ENCODE measurements at places on chromosomes 7 and 10.

- DNase-seq = no peak
Observed at GRCh38 chr10:10462151-10462941, 555.3 kb upstream of the CELF2 start.

DNA sequence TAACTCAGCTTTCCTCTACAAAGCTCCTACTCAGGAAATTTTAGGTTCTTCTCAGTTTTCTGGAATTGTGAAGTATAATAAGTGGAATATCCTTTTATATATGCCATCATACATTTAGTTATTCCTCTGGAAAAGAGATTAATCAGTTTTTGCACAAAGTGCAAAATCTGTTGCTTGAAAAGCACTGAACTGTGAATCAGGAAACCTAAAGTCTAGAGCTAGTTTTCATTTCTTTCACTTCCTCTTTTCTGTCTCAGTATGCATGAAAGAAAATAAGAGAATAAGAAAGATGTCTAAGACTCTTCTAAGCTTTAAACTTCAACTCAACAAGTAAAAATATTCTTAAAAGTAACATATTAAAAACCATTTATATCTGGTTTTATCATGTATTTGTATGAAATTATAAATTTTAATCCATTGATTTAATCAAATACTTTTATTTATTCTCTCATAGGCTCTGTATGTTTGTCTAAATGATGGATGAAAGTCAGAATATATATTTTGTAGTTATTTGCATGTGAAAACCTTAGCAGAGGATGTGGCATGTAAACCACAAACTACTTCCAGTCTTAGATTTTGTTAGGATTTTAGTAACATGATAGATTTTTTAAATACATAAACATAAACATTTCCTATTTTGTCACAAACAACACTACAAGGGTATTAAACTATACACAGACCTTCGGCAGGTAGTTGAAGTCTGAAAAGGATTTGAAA, 1073.0 kb downstream of the XPNPEP1 start:
- no peak for DNase-seq

DNA sequence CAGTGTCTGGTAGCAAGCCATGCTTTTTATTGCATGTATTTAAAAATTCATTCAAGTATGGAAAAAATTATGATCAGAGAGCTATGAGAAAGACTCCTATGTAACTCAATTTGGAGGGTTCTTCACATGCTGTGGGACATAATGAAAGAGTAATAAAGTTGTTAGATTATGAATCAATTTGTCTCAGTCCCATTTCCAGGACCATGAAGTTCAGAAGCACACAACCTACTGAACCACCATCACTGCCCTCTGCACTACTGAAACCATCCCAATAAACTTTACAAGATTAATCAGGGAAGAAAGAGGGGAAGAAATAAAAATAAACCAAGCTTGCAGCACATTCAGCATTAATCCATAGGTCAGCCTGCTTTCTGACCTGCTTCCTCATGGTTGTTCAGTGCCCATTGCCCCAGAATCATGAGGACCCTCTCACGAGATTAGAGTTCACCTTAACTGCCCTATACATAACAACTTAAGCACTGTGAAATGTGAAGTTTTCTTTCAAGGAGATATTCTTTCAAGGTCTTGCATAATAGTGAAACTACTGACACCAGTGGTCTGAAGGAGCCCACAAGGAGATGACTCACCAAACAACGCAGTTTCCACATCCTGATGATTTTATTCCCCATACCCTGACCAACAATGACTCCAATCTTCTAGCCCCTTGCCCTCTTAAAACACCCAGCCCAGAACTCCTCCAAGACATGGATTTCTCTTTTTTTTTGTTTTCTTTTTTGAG, 171.5 kb upstream of the ADCY1 start:
- DNase-seq = no peak

DNA sequence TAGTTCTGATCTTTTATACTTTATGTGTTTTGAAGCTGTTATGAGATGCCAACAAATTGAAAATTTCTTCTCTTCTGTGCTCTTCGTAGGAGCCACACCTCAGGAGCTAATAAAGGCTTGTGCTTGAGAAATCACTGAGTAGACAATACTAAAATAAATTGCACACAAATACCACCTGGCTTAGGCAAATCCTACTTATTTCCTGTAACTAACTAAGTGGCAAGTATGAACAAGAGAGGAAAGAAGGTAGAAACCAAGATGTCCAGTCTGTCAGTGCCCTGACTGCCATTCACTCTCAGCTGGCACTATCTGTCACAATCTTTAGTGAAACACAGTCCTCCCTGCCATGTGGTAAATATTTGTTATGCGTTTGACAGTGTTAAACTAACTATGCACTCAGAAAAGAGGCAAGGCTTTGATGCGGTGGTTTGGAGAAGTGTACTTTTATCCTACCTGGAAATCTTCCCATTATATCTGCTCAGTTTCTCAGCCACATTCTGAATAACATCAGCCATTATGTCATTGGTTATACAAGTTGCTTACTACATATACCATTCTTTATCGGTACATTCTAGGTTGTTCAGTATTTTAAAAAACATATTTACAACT, 293.4 kb upstream of the VWC2 start:
- no peak for DNase-seq

GRCh38 chr10:1203216-1203615, 147.0 kb downstream of the WDR37 start:
- DNase-seq = no peak

GRCh38 chr7:114087653-114088469, 169.1 kb upstream of the PPP1R3A start:
- no peak for DNase-seq

DNA sequence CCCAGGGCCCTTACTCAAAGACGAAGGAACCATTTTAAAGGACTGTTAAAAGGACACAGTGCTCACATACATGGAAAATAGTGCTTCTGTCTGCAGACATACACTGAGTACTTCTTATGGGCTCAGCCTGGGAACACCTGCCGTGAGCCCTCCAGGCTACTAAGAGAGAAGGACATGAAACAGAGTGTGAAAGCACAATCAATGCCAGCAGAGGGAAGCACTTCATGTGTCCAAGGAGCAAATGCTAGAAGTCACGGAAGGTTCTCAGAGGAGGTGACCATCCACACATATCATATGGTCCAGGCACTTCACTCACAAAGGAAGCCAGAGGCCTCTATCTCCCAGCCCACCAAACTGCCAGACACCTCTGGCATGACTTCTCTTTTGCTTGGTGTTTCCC, 15.5 kb downstream of the ELMO1 start:
- DNase-seq = no peak

DNA sequence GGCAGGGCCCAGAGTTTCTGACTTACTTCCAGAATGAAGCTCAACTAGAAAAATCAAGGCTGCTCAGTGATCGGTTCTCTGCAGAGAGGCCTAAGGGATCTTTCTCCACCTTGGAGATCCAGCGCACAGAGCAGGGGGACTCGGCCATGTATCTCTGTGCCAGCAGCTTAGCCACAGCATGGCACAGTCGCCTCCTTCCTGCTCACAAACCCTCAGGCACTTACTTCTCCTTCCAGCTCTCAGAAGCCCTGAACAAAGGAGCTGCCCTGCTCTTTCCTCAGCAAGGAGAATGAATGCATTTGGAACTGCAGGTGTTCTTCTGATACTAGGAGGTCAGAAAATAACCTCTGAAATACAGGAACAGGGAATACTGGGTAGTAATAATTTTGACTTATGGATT, 219.7 kb upstream of the PRSS1 start:
- no peak for DNase-seq

DNA sequence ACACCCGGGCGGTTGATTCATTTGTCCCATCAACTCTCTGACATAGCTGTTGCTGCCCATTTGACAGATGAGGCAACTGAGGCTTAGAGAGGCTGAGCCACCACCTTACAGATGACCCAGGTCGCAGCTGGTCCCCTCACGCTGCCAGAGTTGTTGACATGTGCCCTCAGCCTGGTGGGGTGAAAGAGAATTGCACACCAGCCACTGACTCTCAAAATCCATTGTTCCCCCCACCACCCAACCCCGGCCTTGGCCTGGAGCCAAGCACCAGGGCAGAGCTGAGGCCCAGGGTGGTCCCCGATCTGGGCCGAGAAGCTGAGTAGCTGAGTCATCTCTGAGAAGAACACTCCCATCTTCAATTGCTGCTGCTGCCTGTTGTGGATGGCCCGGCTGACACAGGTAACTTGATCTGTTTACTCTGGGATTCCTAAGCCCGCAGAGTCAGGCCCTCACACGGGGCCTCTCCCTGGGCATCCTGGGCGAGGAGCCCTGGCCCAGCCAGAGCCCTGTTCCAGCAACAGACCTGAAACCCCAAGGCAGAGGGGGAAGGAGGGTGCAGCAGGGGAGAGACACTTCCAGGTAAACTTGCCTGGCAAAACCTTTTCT, 27.5 kb downstream of the PVRIG start:
- no peak for DNase-seq

GRCh38 chr10:116743266-116744064, 1.1 kb upstream of the HSPA12A start:
- no peak for DNase-seq

DNA sequence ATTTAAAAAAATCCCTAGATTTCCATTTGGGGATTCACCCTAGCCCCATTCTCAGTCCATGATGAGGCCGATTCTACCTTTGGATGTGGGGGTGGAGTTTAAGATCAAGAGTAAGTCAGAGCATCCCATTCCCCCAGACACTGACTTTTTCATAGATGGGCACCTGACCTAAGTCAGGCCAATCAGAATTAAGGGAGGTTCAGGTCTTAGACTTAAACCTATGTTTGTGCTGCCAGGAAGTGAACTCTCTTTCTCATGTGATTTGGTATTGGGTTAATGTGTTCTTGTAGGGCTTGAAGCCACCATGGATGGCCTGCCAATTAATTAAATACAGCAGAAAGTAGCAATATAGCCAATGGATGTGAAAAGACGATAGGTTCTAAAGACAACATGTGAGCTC, 30.1 kb downstream of the HOXA1 start:
- DNase-seq = no peak

- DNase-seq = no peak
Observed at GRCh38 chr10:65993451-65993850, 932.4 kb upstream of the LRRTM3 start.

DNA sequence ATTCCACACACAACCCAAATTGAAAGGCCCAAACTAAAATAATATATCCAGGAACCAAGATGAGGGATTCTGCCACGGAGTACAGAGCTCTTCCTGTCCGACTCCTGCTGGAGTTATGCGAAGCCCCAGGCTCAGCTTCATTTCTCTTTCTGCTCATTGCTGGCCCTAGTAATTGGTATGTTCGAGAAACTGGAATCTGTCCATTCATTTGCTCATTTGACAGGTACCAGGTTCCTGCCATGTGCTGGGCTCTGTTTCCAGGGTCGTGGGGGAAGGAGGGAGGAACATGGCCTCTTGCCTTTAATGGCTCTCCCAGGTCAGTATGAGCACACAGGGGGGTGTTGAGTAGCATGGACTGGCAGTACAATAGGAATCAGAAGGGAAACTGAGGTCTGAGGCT, 179.2 kb upstream of the SHH start:
- DNase-seq = no peak

- DNase-seq = no peak
Observed at GRCh38 chr7:116557901-116558300, 33.1 kb downstream of the CAV1 start.

DNA sequence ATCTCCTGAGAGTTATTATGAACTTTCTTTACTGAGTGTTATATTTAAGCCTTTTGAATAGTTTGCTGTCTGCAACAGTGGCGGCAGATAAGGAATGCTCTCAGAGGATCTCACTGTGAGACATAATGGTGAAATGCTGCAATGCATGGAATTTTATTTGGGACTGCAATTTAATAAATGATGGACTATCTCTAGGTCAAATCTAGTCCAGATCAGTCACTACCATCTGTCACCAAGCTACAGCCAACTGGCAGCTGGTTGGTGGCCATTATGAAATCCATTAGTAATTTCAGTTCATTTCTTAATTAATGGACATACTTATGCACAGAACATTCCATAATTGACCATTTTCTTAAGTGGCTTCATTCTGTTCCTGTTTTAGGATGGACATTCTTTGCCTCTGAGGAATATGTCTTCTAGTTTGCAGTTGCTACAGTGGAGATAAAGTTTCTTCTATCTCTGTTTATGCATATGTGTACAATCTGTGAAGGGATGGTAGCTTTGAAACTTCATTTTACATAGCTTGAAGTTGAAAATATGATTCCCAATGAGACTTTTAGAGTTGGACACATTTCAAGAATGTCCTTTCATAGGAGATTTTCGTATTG, 586.6 kb downstream of the SUGCT start:
- DNase-seq = no peak

DNA sequence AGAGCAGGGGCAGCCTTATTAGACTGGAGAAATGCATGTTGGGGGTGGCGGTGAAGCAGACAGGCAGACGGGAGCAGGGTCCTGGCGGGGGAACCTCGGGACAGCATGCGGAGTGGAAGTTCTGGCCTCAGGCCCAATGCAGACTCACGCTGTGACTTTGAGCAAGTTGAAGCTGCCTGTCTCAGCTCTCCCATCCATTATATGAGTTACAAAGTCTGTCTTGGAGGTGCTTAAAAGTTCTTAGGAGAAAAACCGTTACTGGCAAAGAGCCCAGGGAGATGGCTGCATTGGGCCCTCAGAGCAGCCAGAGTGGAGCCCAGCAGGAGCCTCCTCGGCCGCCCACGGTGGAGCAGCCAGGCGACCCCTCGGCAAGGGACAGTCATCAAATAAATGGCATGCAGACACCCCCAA, 509.5 kb downstream of the PLXNA4 start:
- DNase-seq = no peak

DNA sequence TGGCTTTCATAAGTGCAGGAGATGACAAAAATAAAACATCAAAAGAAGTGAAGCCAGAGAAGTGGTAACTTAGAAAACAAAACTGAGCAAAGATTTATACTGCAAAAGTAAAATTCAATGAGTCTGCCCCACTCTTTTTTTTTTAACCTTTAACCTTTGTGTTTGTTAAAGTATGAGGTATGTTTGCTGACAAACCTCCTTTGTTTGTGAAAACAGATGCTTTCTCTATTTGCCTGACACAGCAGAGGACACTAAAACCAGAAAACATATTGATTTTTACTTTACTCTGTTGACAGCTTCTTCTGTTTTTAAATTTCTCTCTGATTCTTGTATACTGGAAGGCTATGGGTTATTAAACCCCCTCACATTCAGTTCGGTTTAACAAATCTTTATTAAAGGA, 57.6 kb downstream of the SGMS1 start:
- DNase-seq = no peak

- no peak for DNase-seq
Observed at GRCh38 chr10:58568428-58568935, 55.8 kb downstream of the BICC1 start.

GRCh38 chr7:27603813-27604212, 58.9 kb downstream of the HIBADH start:
- no peak for DNase-seq

- DNase-seq = no peak
Observed at GRCh38 chr10:74955796-74956195, 129.4 kb downstream of the KAT6B start.

DNA sequence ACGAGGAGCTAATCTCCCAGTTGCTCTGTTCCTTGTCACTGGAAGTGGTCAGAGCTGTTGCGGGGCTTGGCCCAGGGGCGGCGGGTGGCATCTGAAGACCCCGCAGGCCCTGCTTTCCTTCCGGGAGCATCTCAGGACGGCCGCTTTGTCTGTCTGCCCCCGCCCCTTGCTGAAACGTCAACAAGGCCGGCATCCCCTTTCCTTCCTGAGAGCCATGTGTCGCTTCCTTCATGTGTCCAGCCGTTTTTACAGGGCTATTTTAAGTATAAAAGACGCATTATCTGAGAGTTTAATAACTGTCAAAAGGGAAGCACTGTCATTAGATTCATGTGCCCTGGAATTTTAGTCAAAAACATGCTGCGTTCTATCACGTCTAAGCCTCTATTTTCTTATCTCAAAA, 110.4 kb downstream of the CUX1 start:
- DNase-seq = no peak

GRCh38 chr10:124551755-124552154, 90.1 kb downstream of the LHPP start:
- DNase-seq = no peak

- no peak for DNase-seq
Observed at GRCh38 chr10:8380833-8381496, 326.5 kb downstream of the GATA3 start.
